Skeletal muscle cell (primary cell): ENCODE measurements at places on chromosomes 2 and 18.

- DNase-seq = no peak
Measured at GRCh38 chr18:40037356-40037755, 1917.7 kb upstream of the PIK3C3 start.

DNA sequence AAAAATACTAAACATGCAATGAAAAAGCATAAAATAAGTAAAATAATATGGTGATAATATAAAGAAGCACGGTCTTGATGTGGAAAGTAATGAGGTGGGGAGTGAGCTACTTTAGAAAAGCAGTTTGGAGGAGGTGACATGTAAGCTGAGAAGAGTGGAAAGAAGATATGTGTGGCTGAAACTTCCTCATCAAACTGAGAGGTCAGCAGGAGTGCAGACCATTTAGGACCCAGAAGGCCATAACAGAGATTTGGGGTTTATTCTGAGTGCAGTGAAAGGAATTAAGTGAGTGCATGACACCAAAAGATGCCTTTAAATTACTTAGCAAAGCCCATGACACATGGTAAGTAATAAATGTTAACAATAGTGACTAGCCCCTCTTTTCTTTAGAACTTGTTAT, 24.4 kb upstream of the TMEM182 start:
- DNase-seq = no peak

DNA sequence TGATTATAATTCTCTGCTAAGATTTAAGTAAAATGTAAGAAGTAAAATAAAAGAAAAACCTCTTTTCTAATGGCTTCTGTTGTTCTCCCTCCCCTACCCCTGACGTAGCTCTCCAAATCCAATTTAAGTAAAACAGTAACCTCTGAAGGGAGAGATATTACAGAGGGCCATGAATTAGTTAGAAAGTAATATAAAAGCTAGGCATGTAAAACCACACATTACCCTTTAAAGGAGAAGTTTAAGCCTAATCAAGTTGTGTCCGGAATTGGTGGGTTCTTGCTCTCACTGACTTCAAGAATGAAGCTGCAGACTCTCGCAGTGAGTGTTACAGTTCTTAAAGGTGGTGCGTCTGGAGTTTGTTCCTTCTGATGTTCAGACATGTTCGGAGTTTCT, 116.9 kb upstream of the SCN7A start:
- DNase-seq = no peak

- DNase-seq = no peak
Measured at GRCh38 chr2:133863106-133863800, 295.0 kb upstream of the NCKAP5 start.
